Fibroblast of gingiva (primary cell): ENCODE measurements at places on chromosomes 12 and 14.

DNA sequence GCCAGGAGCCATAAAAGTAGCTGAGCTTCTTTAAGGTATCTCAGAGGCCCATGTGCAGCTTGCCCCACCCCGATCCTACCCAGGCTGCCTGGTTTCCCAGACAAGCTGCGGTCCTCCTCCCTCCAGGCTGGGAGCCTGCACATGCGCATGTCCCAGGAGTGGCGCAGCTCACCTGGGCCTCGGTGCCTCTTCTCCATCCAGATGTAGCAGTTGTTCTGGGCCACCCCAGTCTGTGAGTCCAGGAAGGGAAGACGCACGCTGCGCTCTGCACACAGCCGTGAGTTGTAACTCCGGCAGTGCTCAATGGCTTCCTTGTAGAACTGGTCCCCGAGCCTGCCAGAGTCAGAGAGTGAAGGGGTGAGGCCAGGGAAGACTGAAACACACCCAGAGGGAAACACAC lies 122.3 kb downstream of the DPF3 start:
- DNase-seq, result no peak

DNA sequence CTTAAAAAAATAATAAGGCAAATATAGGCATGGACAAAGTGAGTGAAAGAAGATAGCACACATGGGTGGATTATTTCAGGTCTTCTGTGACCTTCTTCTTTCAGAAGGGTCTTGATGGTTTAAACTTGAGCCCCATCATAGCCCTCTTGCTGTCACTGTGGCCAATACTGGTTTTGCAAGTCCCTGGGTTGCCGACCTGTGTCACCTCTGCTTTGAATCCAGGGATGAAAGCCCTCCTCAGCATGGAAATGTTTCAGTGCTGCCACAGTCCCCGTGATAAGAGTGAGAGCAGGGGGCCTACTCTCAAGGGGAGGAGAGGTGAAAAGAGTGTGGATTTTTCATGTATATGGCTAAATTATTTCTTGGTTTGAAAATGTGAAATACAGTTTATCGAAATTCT lies 30.2 kb upstream of the ATF1 start:
- DNase-seq, result no peak

DNA sequence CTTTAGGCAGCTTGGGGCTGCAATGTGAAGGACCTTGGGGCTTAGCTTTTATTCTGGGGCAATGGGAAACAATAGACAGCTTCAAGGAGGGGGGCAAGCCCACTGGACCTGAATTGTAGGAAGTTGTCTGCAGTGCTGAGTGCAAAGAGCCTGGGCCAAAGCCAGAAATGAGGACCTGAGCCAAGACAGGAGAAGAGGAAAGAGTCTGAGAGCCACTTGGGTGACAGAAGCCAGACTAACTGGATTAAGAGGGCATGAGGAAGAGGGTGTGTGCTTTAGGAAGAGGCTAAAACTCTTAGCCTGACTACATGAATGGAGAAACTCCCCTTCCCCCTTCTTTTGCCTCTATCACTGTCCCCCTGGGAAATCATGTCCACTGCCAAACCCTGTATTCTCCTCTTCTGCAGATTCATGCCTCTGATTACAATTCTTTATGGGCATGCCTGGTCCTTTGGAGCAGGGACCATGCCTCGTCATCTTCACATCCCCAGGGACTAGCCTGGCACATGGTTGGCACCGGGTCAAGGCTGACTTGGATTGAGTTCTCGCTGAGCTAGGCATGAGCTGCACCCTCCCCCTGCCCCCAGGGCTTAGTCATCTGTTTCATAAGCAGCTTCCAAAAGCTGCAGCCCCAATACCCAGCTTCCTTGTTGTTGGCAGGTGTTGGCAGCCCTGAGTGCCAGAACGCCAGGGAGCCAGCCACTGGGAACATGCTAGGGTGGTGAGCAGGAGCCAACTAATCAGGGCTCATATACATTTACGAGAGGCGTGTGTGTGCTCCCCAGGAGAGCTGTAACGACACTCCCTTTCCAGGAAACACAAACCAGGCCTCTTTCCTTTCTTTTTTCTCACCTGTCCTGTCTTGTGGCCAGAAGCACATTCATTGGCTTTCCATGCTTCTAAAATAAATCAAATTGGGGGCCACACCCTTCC lies 27.7 kb upstream of the JDP2 start:
- DNase-seq, result peak; percentile 91

DNA sequence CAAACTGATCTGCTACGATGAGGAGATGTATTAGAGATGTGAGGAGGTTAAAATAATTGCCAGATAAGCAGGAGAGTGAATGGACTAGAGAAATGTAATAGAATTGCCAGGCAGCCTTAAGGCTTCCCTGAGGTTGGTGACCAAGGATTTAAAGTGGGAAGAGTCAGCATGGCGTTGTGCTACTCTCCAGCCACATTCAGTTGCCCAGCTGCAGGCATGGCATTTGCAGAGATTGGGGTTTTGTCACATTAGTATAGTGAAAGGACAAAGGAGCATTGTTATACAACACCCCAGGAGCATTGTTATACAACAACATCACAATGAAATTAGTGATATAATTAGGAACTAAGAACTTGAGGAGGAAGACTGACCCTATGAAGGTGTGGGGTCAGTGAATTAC lies 31.7 kb downstream of the MARK3 start:
- DNase-seq, result no peak

DNA sequence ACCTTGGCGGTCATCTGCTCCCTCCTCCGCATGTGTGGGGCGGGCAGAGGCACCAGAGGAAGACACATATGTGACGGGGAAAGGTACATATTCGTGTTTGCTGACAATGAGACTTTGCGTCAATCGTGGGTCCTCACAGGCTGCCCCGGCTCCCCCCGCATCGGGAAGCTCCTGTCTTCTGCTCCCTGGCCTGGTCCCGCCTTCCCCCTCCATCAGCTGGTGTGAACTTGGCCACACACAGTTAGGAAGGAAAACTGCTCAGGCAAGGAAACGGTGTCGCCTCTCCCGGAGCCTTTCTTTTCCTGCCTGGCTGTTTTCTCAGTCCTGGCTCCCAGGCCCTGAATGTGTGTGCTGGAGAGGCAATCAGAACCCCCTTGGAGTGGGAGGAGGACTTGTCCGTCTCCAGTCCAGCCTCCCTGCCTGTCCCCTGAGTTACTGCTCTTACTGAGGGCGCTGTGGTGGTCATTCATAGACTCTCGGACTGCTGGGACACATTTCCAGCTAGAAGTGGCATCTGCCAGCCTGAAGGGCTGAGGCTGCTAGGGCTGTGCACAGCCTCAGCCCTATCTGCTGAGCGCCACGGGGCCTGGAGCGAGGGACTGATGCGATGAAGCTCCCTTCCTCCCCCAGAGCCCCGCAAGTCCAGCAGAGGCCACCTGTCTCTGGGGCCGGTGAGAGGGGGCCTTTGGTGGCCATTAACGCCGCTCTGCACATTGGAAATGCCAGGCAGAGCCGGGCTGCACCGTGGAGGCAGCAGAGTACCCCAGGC lies 44.2 kb upstream of the TSPAN9 start:
- DNase-seq, result no peak

DNA sequence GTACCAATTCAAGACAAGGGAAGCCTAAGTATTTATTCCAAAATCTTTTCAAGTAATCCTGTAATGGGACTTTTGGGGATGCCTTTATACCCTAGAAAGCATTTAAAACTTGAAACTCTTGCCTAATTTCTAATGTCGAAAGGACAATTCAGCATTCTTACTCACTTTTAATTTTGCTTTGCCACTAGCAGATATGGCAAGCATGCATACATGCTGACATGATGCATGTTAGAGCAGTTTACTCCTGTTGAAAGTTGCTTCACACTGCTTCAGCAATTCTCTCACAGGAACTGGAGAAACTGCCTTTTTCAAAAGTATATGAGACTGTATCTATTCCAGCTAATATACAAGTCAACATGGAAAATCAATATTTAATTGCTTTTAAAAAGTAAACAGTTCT lies 79.9 kb downstream of the TAOK3 start:
- DNase-seq, result peak; percentile 35
